ENCODE measurements at places on chromosomes 6 and 20. TPM values are rescaled to one million over a fixed set of nuclear protein-coding genes. Genes with fewer than 3 reads are reported as not detected.

DNA sequence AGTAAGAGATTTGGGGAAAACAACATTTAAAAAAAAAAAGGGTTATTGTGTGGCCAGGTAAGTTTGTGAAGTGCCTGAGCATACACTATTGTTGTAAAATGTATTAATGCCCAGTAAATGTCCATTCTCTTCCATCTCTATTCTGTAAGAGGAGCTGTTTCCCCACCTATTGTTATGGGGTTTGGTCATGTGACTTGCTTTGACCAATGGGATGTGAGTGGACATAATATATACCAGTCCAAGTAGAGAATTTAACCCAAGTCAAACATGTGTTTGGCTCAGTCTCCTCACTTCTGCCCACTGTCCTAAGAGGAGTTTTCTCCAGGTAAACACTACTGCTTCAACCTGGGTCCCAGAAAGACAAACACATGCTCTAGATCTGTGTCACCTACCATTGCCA is 377.1 kb downstream of the FOXA2 start:
- DNase-seq = no peak

GRCh38 chr20:8305449-8305978 is 173.4 kb downstream of the PLCB1 start:
- peak; percentile 53 for DNase-seq

GRCh38 chr20:19661717-19662636 is 96.1 kb upstream of the RIN2 start:
- DNase-seq = peak; percentile 57

DNA sequence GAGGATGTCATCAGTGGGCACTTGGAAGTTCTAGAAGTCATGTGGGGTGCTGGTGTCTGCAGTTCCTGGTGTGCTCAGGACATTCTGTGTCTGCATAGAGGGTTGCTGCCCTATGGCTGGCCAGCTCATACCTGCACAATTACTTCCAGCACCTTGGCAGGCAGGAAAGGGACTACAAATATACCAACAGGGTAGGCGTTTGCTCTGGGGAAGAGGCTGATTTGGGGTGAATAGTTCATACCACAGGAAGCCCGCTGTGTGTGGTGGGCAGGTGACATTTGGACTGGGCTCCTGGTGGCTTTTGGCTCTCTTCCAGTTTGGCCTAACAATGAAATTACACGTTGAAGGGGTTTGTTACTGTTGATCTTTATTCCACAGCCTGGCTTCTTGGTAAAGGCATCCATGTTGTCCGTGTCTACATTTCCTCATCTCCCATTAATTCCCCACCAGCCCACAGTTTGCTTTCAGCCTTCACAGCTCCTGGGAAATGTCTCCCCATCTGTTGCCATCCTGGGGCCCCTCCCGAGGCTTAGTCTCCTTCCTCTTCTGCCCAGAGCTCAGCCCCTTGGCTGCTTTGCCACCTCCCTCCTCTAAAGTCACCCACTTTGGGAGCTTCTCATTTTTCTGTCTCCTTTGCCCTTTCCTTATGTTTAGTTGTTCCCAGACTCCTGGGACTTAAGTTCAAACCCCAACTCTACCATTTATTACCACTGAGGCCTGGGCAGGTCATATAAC is 88.1 kb downstream of the RSPH3 start:
- no peak for DNase-seq

GRCh38 chr6:54921891-54922290 is 75.3 kb downstream of the FAM83B start:
- DNase-seq = no peak

DNA sequence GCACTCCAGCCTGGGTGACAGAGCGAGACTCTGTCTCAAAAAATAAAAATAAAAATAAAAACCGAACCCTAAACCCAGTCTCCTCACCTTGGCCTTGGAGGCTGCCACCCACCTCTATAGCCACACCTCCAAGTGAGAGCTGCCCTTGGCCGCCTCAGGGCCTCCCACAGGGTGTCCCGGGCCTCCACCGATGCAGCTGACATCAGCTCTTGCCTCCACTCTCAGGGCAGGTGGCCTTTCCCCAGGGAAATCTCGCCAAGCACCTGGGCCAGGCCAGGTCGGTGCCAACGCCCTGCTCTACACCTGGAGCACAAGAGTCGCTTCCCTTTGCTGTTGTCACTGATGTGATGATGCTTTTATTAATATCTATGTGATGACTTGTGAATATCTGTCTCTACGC is 8.9 kb upstream of the MYL9 start:
- DNase-seq = no peak

DNA sequence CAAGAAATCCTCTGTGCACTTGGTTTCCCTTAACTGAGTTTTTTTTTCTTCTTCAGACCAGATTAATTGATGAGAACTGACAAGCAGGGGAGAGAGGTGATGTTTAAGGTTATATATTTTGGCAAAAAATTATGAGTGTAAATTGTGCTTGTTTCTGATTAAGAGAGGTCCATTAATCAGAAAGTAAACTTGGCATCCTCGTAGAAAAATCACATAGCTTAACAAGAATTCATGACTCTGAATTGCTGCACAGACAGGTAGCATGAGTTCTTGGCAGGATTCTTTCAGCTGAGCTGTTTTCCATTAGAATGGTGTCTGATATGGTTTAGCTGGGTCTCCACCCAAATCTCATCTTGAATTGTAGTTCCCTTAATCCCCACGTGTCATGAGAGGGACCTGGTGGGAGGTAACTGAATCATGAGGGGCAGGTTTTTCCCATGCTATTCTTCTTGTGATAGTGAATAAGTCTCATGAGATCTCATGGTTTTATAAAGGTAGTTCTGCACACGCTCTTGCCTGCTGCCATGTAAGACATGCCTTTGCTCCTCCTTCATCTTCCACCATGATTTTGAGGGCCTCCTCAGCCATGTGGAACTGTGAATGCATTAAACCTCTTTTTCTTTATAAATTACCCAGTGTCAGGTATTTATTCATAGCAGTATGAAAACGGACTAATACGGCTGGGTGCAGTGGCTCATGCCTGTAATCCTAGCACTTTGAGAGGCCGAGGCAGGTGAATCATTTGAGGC is 34.2 kb upstream of the DDR1 start:
- no peak for DNase-seq

DNA sequence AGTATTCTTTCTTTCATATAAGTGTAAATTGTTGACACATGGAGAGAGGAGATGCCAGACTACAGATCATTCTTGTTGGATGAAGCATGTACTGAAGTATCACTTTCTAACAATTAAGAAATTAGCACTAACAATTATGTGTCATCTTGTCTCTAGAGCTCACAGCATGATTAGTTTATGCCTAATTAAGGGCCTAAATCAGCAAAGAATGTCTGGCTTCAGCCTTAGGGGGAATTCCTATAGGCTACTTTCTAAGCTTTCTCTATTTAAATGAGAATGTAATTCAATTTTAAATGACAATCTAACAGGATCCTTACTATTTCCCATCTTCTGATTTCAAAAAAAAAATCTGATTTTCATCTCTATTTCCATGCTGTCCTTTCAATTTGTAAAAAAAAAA is 371.0 kb downstream of the EPHA7 start:
- DNase-seq = no peak

DNA sequence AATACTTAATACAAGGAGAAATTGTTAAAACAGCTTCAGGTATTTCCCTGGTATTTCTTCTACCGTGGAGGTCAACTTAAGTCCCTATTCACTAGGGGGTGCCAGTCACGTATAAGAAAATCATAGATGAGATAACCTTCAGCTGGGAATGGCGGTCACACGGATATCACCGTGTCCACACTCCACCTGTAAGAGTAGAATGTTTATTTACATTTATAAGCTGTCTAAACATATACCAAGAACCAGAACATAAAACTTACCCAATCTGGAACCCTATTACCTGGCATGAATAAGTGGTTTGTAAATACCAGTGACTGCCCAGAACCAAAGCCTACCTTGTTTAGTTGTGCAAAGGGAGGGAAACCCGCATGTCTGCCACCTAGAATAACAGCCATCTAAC is 1.9 kb upstream of the ELOVL4 start:
- DNase-seq = no peak

GRCh38 chr6:97947841-97948240 is 664.8 kb upstream of the MMS22L start:
- no peak for DNase-seq

- no peak for DNase-seq
Observed at GRCh38 chr20:51249215-51249614, 226.3 kb upstream of the KCNG1 start.

- DNase-seq = peak; percentile 69
Observed at GRCh38 chr6:41577356-41578216, 31.4 kb downstream of the FOXP4 start.

- no peak for DNase-seq
Observed at GRCh38 chr6:39441986-39442385, 119.5 kb upstream of the KCNK16 start.

DNA sequence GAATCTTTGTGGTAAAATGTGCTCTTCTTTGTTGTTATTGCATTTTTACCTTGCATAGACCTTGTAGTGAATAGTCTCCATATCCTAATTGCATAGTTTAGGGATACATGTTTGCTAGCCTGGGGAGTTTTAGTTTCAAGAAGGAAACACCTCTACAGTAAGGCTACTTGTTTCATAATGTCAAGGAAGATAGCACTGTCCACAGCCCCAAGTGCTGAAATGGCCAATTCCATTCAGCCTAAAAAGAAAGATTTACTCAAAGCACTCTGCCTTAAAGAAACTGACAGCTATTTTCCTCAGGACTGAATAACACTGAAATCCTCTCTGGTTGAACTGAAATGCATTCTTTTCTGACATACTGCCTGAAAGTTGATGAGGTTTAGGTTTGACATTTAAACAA is 2.6 kb downstream of the HCRTR2 start:
- no peak for DNase-seq

DNA sequence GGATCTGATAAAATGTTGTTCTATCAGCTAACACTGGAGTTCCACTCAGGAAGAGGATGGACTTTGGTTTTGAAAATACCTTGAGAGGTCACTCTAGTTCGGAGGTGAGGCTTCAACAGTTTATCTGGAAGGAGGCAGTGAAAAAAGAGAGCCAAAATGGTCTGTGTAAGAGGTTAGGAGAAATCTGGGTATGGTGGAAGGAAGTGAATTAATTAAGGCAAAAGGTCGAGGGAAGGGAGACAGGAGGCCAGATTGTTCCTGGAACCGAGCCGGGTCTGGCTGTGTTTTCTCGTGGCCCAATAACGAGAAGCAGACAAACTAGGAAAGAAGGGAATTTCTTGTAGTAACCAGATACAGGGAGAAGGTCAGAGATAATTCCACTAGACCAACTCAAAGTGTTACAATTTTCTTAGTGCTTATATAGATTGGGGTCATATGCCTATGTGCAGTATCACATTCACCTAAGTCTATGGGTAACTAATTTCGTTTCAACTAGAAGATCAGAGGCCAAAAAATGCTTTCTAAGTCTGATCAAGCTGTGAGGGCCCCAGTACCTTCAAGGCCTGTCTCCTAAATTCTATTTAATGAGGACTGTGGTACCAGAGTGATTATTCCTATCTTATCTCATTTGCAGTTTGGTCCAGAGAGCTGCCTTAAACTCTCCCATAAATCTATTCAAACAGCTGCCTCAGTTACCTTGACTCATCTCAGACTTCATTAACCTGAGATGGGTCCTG is 96.0 kb upstream of the SNX9 start:
- DNase-seq = no peak

DNA sequence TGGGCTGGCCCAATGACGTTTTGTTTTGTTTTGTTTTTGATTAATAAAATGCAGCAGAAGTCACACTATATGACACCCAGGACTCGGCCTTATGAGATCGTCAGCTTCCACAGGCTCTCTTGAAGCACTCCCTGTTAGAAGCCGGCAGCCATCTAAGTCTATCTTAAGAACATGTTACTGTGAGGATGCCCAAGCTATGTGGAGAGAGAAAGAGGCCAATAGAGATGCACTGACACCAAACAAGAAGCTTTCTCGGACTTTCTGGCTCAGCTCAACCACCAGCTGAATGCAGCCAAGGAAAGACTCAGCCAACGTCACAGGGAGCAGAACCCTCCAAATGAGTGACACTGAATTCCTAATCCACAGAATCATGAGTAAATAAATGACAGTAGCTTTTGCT is 14.0 kb downstream of the SGK1 start:
- DNase-seq = no peak

DNA sequence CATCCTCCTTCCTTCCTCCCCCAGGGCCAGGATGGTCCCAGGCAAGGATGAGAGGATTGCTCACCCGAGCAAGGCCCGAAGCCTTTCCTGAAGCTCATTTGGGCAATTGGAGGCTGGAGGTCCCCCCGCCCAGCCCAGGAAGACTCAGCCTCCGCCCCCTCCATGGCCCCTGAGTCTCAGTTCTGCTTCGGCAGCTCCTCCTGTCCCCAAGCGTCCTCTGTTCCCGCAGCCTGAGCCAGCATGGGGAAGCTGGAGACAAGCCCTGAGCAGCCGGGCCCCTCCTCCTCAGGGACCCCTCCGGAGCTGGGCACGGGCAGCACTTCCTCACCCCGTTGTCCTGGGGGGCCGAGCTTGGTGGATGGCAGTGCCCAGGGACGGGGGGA is 26.0 kb downstream of the SLC17A9 start:
- no peak for DNase-seq

- DNase-seq = no peak
Observed at GRCh38 chr6:80640176-80640575, 533.7 kb downstream of the BCKDHB start.

DNA sequence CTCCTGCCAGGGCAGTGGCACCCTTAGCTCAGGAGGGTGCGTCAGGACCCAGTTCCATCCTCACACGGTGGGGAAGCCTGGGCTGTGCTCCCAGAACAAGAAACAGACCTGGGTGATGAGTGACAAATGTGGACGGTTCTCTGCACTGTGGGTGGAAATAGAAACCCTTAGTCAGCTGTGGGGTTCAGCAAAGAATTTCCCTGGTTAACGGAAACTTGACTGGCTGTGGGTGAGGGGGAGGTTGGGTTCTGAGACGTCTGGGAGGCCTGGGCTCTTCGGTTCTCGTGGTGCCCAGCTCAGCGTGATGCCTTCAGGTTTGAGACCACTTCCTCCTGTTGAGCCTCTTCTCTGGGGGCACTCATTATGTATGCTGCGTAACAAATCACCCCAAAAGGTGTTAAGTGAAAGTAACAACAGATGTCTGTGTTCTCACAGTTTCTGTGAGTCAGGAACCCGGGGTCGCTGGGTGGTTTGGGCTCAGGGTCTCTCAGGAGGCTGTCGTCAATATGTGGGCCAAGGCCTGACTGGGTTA is 53.1 kb upstream of the FAM83D start:
- no peak for DNase-seq

EDN3 gene
- total RNA-seq = not detected

WFDC12 gene
- not detected for total RNA-seq

BTNL2 gene
- not detected for total RNA-seq

TRIM10 gene
- 1.9 TPM for total RNA-seq

FUT9 gene
- total RNA-seq = not detected

SLPI gene
- 147 TPM for total RNA-seq

ASIP gene
- 0.55 TPM for total RNA-seq

C20orf144 gene
- total RNA-seq = not detected

Measured in left lobe of liver (tissue), 2 donors.